Dermis blood vessel endothelial cell (primary cell): ENCODE measurements at places on chromosomes 13 and 19. TPM values are rescaled to one million over a fixed set of nuclear protein-coding genes. Genes with fewer than 3 reads are reported as not detected.
A peak's percentile ranks its signal among the peaks of the same experiment; 100 is the strongest.

DNA sequence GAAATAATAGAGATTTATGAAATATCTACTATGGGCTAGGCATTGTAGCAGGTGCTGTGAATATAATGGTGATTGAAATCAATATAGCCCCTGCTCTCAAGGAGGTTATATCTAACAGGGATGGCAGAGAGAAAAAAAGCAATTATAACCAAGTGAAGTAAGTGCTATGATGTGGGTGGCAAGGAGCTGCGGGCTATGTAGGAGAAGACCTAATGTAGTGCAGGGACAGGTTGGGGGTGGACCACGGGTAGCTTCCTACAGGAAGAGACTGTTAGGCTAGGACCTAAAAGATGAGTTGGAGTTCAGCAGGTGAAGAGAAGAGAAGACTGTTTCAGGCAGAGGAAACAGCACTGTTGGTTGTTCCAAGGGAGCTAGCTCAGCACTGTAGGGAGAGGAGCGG, 311.0 kb downstream of the KCNRG start:
- no peak for DNase-seq

- DNase-seq = peak; percentile 39
These were observed 641.0 kb upstream of the ARGLU1 start for GRCh38 chr13:107208889-107209288.

- peak; percentile 29 for DNase-seq
These were observed 26.9 kb downstream of the SIPA1L3 start for GRCh38 chr19:37933937-37934358.

GRCh38 chr19:5719274-5719960, 529 bp downstream of the LONP1 start:
- DNase-seq = peak; percentile 31

- no peak for DNase-seq
These were observed 11.1 kb downstream of the SLC10A2 start for GRCh38 chr13:103055166-103055565.

- DNase-seq = no peak
These were observed 191.8 kb upstream of the NBEA start for GRCh38 chr13:34750078-34750931.

DNA sequence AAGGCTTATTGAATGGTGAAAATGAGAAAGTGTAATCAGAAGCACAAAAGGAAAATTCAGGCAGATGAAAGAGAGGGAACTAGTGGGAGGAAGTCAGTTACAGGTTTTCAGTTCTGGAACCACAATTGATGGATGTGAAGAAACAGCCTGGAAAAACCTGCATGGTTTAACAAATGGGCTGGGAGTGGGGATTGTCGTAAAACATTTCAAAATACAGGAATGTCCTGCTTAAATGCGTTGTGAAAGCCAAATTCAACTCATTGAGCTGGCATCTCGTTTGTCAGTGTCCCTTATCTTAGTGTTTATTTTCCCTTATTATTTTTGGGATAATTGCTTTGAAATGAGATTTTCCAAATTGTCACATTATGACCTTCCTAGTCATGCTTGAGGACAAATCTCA, 106.5 kb upstream of the RFC3 start:
- DNase-seq = no peak

- DNase-seq = peak; percentile 23
These were observed 556 bp downstream of the CACTIN start for GRCh38 chr19:3625996-3626472.

DNA sequence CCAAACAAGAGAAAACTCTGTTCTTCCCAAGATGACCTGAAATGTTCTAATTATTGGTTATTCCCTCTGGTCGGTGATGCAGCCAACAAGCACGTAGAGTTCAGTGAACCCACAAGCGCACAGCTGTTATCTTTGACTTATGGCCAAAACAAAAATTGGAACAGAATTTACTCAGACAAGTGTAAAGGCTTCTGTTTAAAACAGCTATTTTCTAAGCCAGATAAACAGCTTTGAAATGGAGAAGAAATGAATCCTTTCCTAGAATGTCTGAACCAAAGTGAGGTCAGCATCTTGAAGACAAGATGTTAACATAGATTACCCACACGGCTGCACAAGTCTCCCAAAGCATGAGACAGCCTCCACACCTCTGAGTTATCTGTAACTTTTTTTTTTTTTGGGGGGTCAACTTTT, 669.2 kb downstream of the DIAPH3 start:
- DNase-seq = peak; percentile 86

GRCh38 chr19:15448778-15449619, 757 bp downstream of the WIZ start:
- no peak for DNase-seq

DNA sequence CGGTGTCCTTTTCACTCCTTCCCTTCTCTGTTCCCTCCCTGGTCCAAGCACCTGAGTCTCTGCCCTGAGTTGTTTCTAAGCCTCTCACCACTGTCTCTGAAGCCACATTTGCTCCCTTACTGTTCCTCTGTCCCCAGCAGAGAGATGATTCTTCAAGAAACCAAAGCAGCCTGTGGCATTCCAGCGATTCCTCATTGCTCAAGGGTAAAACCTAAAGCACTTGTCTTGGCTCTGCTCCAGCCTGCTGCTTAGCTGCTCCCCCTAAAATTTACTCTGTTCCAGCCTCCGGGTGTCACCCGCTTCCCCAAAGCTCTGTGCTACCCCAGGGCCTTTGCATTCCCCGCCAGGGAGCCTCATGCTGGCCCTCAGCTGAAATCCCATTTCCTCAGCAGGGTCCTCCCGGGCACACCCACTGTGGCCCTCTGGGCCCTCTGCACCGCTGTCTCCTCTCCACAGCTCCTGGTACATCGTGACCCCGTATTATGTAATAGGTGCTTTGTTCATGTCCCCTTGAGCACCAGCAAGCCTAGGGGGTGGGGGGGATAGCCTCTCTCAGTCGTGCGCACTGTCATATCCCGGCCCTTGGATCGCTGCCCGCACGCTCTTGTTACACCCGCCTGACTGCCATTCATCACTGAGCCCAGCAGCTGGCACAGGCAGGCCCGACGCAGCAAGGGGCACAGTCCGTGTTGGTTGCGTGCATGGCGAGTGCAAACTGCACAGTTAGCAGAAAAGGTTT, 15.8 kb downstream of the TECR start:
- DNase-seq = no peak

GRCh38 chr13:21079761-21080592, 18.6 kb upstream of the LATS2 start:
- DNase-seq = peak; percentile 96

GRCh38 chr19:2806736-2807378, 12.8 kb upstream of the ZNF554 start:
- no peak for DNase-seq

- peak; percentile 41 for DNase-seq
These were observed 8.5 kb downstream of the CCDC8 start for GRCh38 chr19:46404753-46405468.

DNA sequence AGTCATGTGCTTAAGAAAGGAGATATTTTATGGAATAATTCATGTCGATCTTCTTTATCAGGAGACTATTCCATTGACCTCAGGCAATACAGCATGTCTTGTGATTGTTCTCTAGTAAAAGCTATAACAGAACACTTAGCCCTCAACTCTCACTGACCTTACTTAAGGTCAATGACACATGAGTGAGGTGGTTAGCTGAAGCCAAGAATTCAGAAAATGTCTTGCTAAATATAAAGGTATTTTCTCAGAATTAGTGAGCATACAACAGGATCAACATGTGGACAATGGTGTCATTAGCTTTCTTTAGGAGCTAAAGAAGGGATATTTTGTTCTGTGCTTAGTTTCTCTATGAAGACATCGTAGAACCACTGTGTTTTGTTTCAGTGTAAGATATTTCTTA, 1730.4 kb upstream of the SLC10A2 start:
- DNase-seq = no peak

GRCh38 chr19:31562966-31563612, 213.9 kb upstream of the TSHZ3 start:
- no peak for DNase-seq

DNA sequence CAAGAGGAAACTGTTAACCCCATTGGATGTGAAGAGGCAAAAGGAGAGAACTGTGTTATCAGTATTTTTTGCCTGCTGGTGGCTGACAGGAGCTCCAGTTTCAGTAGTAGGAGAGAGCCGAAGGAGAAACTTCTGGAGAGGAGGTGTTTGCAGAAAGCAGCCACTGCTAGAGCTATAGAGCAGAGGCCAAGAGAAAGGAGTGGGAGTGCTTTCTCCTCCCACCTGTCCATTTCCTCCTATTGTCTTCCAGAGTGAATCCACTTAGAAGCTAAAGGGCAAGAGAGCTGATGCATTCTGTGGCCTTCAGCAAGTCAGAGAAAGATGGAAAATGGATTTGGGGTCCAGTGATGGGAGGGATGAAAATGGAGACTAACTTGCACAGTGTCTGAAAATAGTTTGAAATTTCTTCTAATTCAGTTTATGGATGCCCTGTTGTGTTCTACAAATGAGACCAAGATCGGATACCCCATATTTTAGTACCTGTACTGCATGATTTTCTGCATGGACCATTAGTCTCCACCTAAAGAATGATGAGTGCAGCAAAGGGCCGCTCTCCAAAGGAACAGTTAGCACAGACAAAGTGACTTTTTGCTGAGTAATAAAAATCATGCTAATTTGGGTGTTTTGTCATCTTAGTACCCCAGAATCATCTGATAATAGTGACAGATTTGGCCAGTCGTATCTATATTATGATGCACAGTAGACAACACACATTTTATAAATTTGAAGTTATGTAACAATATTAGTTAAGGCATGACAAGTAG, 10.7 kb downstream of the HS6ST3 start:
- DNase-seq = no peak

DNA sequence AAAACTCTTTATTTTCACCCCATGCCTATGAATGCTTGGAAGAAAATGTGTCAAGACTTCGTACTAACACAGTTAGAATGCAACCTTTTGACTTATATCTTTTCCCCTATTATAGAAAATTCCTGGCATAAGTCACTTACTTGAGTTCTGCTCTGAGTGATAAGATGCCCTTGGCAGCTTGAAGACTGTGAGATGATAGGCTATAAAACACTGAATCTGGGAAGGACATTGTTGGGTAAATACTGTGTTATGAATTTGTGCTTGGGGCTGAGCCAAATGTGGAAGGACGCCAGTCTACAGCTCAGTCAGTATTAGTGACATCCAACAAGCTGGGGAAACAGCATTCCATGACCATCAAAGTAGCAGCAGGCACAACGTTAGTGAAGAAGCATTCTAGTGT, 368.0 kb upstream of the SGCG start:
- no peak for DNase-seq

DNA sequence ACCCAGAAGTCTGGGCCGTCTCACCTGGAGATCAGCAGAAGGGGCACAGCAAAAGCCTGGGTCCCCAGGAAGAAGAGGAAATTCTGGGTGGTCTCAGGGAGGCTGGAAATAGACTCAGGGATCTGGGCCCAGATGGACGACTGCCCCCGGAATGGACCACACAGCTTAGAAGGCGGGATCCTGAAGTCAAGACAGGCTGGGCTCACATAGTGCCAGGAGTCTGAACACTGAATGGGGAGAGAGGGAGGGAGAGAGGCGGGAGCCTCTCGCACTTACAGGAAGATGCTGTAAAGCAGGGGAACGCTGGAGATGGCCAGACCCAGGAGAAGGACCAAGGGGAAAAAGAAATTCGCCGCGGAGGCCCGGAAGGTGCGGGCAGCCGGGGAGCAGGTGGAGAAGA, 1.3 kb upstream of the LENG1 start:
- no peak for DNase-seq

GRCh38 chr19:58385313-58385890, 1.7 kb upstream of the RPS5 start:
- no peak for DNase-seq

DNA sequence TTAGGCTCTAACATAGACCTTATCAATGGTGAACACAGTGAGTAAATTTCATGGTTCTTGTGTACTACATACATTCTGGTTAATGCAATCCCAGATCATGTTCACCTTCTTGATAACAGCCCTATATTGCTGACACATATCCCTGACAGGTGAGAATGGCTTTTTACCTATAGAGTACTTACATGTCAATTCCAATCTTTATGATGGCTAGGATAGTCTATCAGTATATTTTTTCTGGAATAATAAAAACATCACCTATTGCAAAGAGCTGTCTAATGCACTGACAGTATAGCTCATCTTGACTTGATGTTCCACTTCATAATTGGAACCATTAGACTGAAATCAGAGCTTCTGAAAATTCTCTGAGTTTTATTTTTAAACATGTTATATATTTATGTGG, 199.4 kb downstream of the ENOX1 start:
- no peak for DNase-seq

DNA sequence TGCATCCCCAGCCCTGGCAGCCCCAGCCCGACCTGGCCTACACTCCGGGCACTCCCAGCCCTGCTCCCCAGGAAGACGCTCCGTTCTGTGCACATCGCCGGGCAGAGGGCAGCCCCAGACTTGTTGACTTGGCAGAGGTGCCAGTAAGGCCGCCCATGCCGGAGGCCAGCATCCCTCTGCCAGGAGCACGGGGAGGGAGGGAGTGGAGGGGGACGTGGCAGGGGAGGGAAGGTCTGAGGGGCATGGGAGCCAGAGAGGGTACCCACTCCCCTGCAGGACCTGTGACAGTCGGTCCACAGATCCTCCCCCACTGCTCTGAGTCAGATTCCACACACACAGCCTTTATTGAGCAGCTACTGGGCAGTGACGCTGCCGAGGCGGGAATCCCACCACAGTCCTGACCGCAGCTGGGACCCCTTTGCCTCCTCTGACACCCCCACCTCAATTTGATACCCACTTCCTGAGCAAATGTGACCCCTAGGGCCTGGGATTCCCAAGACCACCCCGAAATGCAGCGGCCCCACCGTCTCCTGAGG, 1.9 kb upstream of the NKPD1 start:
- DNase-seq = no peak

DNA sequence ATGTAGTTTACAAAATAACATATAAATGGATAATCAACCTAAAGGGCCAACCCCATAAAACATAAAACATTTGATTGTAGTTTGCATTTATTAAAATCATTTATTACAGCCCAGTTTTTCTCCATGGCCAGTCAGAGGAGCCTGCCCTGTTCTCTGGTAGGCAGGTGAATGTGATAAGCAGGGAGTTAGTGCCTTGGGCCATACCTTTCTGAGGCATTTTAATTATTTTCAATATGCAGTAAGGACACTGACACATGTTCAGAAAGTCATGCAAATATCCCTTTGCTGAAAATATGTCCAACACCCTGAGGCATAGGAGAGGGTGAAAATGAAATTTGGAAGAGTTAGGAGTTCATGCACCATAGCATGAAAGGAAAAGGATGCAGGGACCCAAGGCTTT, 242.6 kb upstream of the EDNRB start:
- DNase-seq = no peak

SOX21 gene
- 0.37 TPM in 1 of 2 replicates, not detected in the other for total RNA-seq

KLK5 gene
- not detected in 2 replicates for total RNA-seq

PROZ gene
- 0.17 TPM in 1 of 2 replicates, not detected in the other for total RNA-seq

ZNF626 gene
- 8.1 and 18.7 TPM in 2 replicates for total RNA-seq

NLRP9 gene
- total RNA-seq = not detected in 2 replicates

GNG7 gene
- 1.0 and 1.4 TPM in 2 replicates for total RNA-seq

CD70 gene
- total RNA-seq = 0.14 TPM in 1 of 2 replicates, not detected in the other

PGLYRP2 gene
- total RNA-seq = 0.05 TPM in 1 of 2 replicates, not detected in the other

NALCN gene
- total RNA-seq = 12.9 TPM in 2 replicates

SLC25A15 gene
- total RNA-seq = 16.8 and 28.0 TPM in 2 replicates

HCST gene
- 0.19 TPM in 1 of 2 replicates, not detected in the other for total RNA-seq

ZNF548 gene
- total RNA-seq = 13.3 and 16.0 TPM in 2 replicates

RFPL4A gene
- total RNA-seq = 0.14 and 0.51 TPM in 2 replicates

RUBCNL gene
- total RNA-seq = under 0.01 and 0.05 TPM in 2 replicates

PSG4 gene
- total RNA-seq = 0.14 TPM in 1 of 2 replicates, not detected in the other

ZNF726 gene
- total RNA-seq = 6.1 and 7.8 TPM in 2 replicates

PEG3 gene
- total RNA-seq = 0.68 and 2.2 TPM in 2 replicates

LEUTX gene
- total RNA-seq = not detected in 2 replicates
